ENCODE measurements at places on chromosomes 4 and X.

- DNase-seq, result no peak
These were observed 1.6 kb downstream of the FAT4 start for GRCh38 chr4:125316401-125316790.

GRCh38 chr4:123941306-123941705 lies 544.7 kb downstream of the SPRY1 start:
- DNase-seq, result peak; percentile 11

GRCh38 chr4:37471971-37472370 lies 214.2 kb downstream of the RELL1 start:
- DNase-seq, result peak; percentile 1

- DNase-seq, result no peak
These were observed 139.7 kb upstream of the MAP3K15 start for GRCh38 chrX:19655032-19655431.

DNA sequence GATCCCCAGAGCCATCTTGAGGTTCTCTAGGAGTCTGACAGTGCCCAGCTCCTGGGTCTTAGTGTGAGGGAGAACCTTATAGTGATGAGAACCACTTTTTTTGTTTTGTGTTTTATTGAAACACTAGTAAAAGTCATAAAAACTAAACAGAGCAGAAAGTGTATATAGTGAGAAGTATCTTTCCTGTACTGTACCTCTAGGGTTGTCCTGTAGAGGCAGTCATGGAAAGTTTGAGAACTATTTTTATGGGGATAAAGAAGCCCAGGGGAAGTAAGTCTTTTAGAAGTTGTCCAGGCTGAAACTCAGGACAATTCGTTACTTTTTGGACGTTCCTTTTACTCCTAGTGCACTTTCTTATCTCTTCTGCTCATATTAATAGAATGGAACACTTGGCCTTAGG lies 40.9 kb downstream of the ADH5 start:
- no peak for DNase-seq

DNA sequence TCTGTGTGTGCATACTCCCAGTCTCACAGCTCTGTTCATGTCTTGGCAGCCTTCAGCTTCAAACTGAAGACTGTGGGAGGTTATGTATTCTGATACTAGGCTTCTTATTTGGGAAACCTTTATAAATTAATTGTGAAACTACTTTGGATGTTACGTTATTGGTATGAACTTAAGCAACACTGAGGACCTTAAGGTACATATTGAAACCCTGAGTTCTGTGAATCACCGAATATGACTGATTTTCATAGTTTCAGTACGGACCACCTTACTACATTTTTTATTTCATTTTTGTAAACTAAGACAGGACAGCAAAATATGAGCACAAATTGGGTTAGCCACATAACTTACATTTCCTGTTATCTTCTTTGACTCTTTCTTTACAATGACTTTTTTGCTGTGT lies 498.4 kb downstream of the PDGFC start:
- DNase-seq, result no peak

DNA sequence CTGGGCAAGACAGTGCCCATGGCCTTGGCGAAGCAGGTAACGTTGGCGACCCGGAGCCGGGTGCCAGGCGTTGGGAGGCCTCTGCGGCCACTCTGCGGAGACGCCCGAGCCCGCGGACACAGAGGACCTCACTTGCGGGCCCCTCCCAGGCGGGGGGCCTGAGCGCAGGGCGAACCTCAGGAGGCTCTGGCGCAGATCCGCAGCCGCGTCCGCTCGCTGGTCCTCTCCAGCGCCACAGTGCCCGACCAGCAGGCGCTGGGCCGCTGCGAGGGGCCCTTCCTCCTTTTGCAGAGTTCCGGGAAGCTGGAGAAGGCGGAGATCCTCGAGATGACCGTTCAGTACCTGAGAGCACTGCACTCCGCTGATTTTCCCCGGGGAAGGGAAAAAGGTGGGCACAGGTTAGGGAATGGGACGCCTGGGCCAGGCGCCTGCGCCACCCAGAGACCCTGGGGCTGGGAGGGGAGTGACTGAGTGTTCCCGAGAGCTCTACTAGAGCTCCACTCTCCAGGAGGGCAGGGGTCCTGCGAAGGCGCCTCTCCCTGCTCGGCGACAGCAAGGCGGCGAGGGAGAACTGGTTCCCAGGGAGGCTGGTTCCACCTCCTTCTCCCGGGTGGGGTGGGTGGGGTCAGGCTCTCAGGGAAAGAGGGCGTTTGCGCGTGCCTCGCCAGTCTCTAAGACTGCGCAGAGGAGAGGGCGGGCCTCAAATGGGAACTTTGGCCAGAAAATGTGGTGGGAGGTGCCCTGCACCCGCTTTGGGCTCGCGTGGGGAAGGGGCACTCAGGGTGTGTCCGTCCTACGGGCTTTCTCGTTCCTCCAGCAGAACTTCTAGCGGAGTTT lies 1.4 kb downstream of the HELT start:
- no peak for DNase-seq

- DNase-seq, result no peak
These were observed 3.7 kb upstream of the BCOR start for GRCh38 chrX:40101430-40101802.

- no peak for DNase-seq
These were observed 15.5 kb downstream of the PAGE4 start for GRCh38 chrX:49844611-49845010.

DNA sequence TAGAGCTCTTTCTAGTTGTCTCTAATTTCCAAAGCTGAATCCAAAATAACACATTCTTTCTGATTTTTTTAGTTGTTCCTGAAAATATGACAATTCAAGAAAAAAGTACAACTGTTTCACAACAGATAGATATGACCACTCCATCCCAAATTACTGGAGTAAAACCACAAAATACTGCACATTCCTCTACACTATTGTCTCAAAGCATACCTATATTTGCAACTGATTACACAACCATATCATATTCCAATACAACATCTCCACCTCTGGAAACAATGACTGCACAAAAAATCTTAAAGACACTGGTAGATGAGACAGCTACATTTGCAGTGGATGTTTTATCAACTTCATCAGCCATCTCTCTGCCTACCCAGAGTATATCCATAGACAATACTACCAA lies 43.6 kb downstream of the ADGRG4 start:
- no peak for DNase-seq

DNA sequence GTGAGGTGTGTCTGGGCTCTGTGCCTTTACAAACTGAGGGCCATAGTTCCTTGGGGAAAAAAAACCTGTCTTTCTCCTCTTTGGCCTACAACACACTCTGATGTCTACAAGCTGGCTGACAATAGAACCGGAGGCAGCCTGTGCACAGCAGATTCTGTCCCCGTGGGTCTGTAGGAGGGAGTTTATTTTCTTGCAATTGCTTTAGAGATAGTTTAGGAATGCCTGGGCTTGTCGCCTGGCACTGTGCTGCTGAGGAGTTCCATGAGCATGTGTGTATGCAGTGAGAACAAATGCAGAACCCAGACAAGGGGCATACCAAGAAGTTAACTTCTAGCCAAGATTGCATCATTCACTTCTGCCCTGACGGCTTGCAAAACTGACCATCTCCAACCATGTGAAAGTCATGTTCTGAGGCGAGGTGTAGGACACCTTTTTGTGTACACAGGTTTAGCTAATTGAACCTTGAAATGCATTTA lies 54.1 kb downstream of the CCNI start:
- peak; percentile 92 for DNase-seq

DNA sequence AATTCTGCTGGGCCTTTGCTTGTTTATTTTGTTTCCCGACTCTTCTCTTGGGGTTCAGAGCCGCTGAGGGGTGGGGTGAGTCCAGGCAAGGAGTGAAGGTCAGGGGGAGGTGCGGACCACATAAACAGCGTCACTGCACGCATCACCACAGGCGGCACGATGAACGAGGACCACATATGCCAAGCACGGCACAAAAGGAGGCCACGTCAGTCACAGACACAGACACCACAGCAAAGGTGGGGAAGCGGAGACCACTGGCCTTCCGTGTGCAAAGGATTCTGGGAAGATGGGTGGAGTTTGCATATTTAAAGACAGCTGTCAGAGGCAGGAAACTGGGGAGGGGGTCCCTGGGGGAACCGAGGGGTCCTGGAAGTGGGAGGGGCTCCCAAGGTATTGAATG lies 10.3 kb upstream of the TIMP1 start:
- no peak for DNase-seq

- no peak for DNase-seq
These were observed 32.6 kb upstream of the ZFP42 start for GRCh38 chr4:187962926-187963325.

- DNase-seq, result no peak
These were observed 79.1 kb upstream of the C1QTNF7 start for GRCh38 chr4:15348695-15349094.

DNA sequence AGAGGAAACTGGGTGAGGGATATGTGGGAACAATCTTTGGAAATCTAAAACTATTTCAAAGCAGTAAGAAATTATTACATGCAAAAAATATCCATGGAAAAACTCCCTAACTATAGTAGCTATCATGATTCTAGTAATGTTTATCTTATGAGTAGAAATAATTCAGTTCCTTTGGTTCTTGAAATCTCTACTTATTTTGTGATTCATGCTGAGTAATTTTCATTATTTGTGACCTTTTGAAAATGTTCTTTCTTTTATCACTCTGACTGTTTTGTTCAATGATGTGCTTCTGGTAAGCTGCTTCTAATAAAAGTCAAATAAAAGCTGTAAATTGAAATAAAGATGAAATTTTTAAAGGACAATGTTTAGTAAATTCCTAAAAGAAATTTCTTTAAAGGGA lies 40.4 kb upstream of the MAGEB10 start:
- DNase-seq, result no peak

- no peak for DNase-seq
These were observed 26.2 kb downstream of the FBXW7 start for GRCh38 chr4:152509595-152510225.

- DNase-seq, result no peak
These were observed 74.4 kb downstream of the SLC9B1 start for GRCh38 chr4:102945066-102945465.

DNA sequence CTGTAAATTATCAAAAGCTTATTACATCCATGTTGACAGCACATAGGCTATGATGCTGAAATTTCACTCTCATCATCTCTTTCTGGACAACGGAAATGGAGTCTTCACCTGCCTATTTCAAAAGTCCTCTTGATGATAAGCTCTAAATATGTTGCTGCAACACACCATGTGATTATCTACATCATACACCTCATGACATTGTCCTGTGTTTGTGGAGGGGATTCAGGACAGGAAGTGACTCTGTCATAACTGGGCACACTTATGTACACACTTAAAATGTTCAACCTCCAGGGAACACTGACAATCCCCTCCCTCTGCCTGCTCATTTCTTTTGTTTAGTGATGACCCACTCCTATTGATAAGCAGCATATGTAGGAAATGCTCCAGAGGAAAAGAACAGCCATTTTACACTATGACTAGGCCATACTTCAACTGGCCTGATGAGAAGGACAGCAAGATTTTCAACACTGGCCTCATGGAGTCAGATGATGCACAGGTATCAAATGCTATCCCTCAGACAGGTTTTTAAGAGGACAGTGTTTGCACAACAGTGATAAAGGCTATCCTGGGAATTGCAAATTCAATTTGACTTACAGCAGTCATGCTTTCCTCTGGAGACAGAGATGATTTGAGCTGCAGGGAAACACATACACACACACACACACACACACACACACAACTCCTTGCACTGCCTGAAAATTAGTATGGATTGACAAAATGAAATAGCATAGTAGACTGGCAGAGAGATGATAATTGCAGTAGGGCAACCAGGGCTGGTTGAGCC lies 163.3 kb upstream of the RASGEF1B start:
- DNase-seq, result no peak

DNA sequence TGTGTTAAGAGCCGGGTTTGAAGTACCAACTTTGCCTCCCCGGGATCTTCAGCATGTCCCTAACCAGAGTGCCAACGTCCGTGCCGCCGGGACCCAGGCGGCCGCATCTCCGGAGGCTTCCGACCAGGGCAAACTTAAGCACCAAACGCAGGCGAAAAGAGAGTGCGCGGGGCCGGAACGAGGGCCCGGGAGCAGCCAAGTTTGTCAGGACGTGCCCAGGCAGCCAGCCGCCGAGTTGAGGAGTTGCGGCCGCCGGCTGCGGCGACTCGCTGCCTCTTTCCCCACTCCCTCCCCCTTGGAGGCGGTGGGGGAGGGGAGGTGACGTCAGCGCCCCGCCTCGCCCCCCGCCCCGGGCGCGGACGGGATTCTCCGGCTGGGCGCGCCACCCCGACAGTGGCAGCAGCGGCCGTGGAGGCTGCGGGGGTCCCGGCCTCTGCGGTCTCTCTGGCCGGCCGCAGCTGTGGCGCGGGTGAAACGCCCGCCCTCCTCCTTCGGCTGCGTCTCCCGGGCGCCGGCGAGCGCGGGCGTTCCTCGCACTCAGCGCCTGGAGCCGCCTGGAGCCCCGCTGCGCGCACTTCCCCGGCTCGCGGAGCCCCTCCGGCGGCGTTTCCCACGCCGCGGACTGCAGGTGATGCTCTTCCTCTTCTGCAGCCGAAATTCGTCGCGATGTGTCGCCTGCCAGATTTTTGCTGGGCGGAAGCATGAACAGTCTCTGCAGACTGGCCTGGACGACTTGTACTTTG lies 2.9 kb upstream of the FAT1 start:
- peak; percentile 88 for DNase-seq

DNA sequence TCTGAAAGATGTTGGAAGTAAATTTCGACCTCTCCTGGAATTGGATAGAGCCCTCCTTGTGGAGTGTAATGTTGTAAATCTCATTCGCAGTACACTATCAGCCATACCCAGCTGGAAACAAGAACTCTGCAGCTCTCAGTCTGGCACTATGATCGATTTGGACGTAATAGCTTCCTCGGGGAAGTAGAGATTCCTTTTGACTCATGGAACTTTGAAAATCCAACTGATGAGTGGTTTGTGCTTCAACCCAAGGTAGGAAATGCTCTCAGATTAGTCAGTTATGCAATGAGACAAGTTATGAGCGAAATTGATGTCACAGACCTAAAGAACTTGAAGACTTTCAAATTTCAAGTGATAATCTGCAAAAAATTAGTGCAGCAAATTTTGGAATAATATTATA lies 103.9 kb downstream of the SYTL5 start:
- no peak for DNase-seq

GRCh38 chrX:68939868-68940267 lies 111.0 kb downstream of the EFNB1 start:
- DNase-seq, result no peak

GRCh38 chr4:87044511-87045233 lies 109.9 kb downstream of the AFF1 start:
- no peak for DNase-seq

DNA sequence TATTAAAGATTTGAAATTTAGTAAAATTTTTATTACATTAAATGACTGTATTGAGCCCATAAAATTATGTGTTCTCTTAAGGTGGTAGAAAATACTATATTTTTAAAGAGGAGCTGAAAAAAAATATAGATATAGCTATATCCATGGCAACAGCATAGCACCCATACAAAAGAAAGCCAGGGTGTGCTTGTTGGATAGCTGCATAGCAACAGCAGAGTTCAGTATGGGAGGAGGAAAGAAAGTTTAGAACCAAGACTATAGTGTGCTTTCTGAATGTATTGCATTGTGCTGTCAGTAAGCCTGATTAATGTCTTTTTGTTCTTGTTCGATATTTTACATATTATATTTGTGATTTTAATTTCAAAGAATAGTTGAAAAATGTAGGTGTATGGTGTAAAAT lies 78.4 kb downstream of the GRID2 start:
- DNase-seq, result peak; percentile 2

- no peak for DNase-seq
These were observed 237.4 kb downstream of the CAMK2D start for GRCh38 chr4:113524096-113524495.

Measured in fibroblast of skin of scalp (primary cell).